ENCODE measurements at places on chromosomes 1 and 21. TPM values are rescaled to one million over a fixed set of nuclear protein-coding genes. Genes with fewer than 3 reads are reported as not detected.

DNA sequence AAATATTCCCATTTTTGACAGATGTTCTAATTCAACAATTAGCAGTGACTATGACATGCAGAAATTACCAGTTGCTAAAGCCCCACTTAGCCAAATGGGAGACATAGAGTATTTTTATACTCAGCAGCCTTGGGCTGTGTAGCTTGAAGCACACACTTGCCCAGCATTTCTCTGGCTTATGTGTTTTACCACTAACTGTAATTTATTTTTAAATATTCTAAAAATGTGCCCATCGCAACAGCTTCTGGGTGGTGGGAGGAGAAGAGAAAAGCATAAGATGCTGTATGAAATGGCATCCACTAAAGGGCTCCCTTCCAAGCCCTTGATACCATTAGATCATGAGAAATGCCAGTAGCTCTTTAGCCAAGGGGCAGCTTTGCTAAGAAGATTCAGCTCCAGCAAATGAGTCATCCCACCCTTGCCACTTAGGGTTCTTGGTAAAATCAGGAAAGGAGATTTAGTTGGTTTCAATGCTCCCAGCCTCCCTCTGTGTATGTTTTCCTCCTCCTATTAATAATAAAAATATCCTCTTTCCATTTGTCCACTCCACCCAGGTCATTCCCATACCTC is 462.7 kb upstream of the DEPDC1 start:
- no peak for DNase-seq

GRCh38 chr1:151668090-151668489 is 48.5 kb downstream of the CELF3 start:
- no peak for DNase-seq

DNA sequence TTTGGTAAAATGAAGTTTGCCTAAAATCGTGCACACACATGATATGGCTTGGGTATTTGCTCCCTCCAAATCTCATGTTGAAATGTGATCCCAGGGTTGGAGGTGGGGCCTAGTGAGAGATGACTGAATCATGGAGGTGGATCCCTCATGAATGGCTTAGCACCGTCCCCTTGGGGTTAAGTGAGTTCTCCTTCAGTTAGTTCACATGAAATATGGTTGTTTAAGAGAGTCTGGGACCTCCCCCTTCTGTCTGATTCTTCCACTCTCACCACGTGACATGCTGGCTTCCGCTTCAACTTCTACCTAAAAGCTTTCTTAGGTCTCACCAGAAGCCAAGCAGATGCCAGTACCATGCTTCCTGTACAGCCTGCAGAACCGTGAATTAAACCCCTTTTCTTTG is 58.4 kb downstream of the SIPA1L2 start:
- no peak for DNase-seq

The F11R gene
- 93.7 TPM for total RNA-seq

The RAB3B gene
- total RNA-seq: 2.7 TPM

All from cardiac muscle cell (in vitro differentiated cells and primary cell).